ENCODE measurements at places on chromosomes 1 and 21. TPM values are rescaled to one million over a fixed set of nuclear protein-coding genes. Genes with fewer than 3 reads are reported as not detected.

GRCh38 chr1:246588159-246588721 lies 22.0 kb downstream of the CNST start:
- no peak for DNase-seq

DNA sequence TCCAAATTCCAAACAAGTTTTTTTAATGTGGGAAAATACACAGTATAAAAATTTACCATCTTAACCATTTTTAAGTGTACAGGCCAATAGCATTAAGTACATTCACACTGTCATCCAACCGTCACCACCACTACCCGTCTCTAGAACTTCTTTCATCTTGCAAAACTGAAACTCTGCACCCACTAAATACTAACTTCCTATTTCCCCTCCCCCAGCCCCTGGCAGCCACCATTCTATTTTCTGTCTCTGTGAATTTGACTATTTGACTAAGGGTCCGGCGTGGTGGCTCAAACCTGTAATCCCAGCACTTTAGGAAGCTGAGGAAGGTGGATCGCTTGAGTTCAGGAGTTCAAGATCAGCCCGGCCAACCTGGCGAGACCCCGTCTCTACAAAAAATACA lies 36.1 kb downstream of the CLSTN1 start:
- no peak for DNase-seq

GRCh38 chr21:41610042-41610839 lies 102.3 kb upstream of the TMPRSS2 start:
- no peak for DNase-seq

- DNase-seq, result no peak
Observed at GRCh38 chr1:94228640-94229375, 8.6 kb downstream of the ARHGAP29 start.

DNA sequence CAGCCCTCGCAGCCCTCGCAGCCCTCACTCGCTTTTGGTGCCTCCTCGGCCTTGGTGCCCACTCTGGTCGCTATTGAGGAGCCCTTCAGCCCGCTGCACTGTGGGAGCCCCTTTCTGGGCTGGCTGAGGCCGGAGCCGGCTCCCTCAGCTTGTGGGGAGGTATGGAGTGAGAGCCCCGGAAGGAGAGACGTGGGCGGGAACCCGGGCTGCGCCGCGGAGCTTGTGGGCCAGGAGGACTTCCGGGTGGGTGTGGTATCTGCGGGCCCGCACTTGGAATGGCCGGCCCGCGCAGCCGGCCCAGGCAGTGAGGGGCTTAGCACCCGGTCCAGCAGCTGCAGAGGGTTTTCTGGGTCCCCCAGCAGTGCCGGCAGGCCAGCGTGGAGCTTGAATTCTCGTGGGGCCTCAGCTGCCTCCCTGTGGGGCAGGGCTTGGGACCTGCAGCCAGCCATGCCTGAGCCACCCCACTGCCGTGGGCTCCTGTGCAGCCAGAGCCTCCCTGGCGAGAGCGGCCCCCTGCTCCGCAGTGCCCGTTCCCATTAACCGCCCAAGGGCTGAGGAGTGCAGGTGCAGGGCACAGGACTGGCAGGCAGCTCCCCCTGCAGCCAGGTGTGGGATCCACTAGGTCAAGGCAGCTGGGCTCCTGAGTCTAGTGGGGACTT lies 9.9 kb upstream of the CFHR2 start:
- no peak for DNase-seq

- DNase-seq, result no peak
Observed at GRCh38 chr1:16199157-16199501, 13.3 kb downstream of the ARHGEF19 start.

GRCh38 chr1:232168508-232168907 lies 461.4 kb downstream of the SIPA1L2 start:
- no peak for DNase-seq

The MATN1 gene
- total RNA-seq, result not detected

DNA sequence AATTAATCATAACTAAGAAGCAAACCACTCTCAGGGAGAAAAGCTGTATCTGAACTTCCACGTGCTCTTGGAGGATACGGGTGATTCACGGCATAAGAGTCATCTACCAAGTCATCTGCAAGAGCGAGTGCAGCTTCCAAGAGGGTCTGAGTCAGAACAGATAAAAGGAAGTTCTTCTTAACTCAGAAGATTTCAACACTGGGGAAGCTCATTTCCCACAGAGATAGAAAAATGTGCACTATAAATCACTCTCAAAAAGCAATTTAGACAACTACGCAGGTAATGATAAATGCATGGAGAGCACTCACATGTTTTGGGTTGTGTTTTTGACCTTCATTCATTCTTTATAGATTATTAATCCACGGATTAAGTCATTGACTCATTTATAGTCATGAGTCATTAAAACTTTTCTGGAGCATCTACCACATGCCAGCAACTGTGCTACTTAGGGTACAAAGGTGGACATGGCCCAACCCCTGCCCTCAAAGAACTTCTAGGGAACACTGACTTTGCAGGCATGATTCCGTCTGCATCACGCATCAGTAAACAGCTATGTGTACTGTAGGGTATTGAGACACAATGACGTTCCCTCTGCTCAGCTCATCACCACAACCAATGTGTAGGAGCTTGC lies 20.8 kb downstream of the KCNJ15 start:
- DNase-seq, result no peak

The ABCG1 gene
- 12.2 TPM for total RNA-seq

DNA sequence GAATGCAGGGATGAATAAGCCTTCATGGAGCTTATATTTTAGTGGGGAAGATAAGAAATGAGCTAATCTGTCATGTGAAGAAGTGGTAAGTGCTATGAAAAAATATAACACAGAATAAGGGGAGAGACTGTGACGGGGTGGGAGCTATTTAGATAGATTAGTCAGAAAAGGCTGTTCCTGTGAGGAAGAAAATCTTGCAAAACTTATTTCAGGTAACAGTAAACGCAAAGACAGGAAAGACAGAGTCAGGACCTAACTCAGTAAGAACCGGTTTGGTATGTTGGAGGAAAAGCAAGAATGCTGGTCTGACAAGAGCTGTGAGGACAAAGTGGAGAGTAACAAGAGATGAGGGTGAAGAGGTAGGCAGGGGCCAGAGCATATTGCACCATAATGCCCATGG lies 22.0 kb downstream of the GNAI3 start:
- DNase-seq, result no peak

The ASPM gene
- total RNA-seq, result 0.44 TPM

DNA sequence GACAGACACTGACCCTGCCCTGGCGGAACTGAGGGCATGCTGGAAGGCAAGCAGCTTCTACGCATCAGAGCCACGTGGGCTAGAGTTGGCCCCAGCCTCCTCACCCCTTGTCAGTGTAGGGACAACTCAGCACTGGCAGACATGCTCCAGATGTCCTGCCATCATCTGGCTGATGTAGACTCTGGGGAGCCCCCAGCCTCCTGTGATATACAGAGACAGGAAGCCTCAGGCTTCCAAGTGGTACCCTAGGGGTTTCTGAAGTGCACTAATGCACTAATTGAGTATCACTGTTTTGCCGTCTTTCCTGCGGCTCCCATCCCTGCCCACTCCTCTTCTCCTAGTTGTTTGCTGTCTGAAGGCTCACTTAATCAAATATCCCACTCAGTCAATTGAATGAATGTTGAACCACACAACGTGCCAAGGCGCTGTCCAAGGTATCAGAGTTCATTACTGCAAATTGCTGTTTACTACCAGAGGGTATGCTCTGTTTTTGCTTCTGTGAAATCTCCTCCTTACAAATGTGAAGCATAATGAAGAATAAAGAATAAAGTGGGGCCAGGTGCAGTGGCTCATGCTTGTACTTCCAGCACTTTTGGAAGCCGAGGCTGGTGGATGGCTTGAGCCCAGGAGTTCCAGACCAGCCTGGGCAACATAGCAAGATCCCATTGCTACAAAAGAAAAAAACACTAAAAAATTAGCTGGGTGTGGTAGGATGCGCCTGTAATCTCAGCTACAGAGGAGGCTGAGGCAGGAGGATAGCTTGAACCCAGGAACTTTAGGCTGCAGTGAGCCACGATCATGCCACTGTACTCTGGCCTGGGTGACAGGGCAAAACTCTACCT lies 76.4 kb upstream of the ZBTB18 start:
- no peak for DNase-seq

Measured in heart left ventricle (tissue), 16 donors.